Stimulated activated CD4-positive, alpha-beta T cell treated with anti-CD3 and anti-CD28 coated beads, Interleukin-2, amount 100 ng/mL, for 24 hours (primary cell): ENCODE measurements at places on chromosomes 12 and 14.

GRCh38 chr14:36835128-36835527, 173.5 kb downstream of the PAX9 start:
- no peak for DNase-seq

GRCh38 chr12:125399489-125399888, 334.3 kb downstream of the AACS start:
- no peak for DNase-seq

DNA sequence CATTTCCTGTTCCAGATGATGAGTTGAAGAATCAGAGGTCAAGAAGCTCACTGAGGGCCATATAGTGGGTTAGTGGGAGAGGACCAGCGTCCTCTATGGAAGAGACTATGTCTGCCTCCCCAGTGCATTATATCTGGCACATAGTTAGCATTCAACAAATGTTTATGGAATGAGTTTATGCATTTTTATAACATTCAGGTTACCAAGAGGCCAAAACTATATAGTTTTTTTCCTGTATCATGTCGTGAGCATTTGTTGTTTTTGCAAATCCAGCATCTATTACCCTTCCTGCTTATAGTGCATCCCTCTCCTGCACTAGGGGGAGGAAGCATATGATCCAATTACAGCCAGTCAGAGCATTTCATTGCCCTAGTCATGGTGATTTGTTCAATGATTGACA, 60.6 kb downstream of the SUDS3 start:
- DNase-seq: no peak

DNA sequence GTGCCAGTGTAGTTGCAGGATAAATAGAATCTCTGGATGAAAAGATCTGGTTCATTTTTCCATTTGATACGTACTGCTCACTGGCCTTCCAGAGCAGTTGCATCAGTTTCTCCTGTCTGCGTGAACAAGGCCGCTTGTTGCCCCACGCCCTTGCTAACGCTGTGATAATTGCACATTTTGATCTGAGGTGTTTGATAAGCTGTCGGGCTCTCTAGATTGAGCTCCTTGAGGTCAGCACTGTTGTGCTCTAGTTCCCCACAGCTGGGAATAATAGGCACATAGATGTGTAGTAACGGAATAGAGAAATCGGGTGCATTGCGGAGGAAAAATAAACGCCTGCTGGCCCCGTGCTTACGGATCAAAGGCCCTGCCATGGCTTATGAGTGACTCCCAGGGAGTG, 42.8 kb upstream of the TRAF3 start:
- DNase-seq: no peak

GRCh38 chr14:84108746-84109457, 1421.0 kb upstream of the FLRT2 start:
- DNase-seq: no peak

DNA sequence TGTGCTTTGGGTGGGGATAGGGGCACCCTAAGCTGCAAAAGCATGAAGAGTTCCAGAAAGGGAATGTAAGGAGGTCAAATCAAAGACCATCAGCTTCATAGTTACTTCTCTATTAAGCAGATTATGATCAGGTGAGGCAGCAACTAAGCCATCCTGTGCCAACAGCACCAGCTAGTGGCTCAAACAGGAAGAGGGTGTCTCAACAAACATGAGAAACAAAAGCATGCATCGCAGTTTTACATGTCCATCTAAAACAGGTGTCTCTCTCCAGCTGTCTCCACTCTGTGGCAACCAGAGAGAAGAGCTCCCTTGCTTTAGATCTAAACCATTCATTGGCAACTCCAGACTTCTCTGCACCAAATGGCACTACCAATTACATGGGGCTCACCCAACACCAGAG, 52.9 kb downstream of the ACTN1 start:
- DNase-seq: no peak

DNA sequence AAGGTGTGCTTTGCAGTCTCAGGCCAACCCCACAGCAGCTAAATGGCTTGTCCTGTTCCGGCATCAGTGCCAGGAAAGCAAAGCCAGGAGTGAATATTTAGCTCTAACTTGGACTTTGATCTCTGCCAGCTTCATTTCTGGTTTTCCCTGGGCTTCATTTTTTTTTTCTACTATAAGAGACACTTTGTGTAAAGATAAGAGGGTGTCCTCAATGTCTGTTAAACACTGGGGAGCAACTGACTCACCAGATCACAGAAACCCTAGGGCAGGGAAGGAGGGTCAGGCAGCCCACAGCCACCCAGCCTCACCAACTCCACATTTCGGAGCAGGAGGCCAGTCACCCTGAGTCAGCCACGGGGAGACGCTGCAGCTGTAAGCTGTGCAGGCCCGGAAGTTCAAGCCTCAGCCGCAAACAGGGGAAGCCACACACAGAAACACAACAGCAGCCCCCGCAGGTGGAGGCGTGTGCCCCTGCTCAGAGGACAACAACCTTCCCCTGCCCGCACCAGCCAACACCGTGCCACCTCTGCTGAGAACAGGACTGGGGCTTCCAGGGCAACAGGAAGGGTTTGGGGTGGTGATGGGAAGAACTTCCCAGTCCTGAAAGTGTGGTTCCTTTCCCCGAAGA, 6.3 kb downstream of the TNFRSF1A start:
- peak; percentile 87 for DNase-seq

DNA sequence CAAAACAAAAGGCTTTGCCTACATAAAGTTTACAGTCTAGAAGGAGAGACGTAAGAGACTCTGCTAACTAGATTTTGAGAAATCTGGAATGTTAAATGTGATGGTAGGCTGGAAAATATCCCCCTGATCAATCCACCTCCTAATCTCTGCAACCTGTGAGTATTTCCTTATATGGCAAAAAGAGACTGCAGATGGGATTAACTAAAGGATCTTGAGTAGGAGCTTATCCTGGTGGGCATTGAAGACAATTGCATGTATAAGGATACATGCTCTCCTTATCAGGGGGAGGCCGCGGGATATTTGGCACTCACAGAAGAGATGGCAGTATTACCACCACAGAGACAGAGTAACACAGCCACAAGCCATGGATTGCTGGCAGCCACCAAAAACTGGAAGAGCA, 95.2 kb downstream of the EGLN3 start:
- no peak for DNase-seq

GRCh38 chr12:76226397-76226796, 121.8 kb downstream of the BBS10 start:
- no peak for DNase-seq

GRCh38 chr14:89678768-89679167, 261.7 kb upstream of the FOXN3 start:
- DNase-seq: no peak

DNA sequence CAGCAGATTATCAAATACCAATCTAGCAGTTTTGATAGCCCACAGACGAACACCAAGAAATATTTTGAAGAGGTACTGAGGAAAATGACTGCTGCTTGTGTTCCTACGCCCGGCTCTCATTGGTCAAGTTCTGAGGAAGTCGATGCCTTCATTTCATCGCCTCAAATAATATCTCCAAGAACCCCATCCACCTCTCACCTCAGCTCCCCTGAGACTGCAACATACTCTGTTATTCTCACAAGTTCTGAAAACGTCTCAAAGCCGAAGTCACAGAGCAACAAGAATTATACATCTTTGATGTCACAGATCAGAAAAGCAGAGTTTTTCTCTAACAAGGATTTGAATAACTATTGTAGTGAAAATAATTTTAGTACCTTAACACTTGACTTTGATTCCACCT, 55.5 kb upstream of the BCAT1 start:
- no peak for DNase-seq

DNA sequence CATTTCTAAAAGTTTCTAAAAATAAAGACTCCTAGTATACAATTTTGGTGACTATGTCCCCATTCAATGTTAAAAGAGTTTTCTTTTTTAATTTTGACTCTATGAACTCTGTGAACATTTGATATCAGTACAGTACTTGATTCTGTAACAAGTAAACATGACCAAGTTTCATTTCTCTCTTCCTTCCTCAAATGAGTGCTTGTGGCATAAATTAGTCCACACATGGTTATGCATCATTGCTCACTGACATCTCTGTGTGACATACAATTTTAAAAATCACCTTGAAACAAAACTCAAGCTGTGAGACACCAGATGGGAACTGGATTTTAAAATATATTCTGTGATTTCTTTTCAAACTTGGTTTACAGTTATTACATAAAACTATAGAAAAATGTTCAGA, 253.9 kb upstream of the MDGA2 start:
- DNase-seq: no peak

DNA sequence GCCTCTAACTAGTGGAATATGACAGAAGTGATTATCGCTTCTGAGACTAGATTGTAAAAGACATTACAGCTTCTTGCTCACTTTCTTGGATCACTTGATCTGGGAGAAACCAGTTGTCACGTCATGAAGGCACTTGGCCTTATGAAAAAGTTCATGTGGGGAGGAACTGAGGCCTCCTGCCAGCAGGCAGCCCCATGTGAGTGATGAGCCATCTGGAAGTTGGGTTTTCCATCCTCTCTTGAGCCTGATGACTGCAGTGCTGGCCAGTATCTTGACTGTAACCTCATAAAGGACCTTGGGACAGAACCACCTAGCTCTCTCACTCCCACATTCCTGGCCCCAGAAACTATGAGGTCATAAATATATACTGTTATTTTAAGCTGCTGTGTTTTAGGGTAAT, 28.0 kb downstream of the TTLL5 start:
- no peak for DNase-seq

DNA sequence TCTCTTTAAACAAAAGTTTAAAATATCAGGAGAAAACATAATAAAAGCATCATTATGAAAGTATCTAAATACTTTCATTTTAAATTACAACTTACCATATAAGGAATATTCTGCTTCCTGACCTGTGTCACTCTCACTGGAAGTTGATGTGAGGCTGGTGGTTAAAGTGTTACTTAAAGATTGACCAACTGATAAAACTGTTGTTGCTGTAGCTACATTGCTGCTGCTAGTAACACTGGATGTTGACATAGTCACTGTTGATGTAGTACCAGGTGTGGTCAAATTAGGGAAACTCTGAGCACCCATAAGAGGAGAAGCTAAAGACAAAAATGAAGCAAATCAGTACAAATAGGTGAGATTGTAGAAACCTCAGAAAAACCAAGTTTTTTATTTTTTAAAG, 79.9 kb downstream of the HECTD1 start:
- no peak for DNase-seq

- DNase-seq: no peak
These were observed 66.9 kb downstream of the ANKS1B start for GRCh38 chr12:99917711-99918402.

GRCh38 chr12:128336204-128337070, 69.5 kb downstream of the TMEM132C start:
- no peak for DNase-seq

GRCh38 chr14:89325959-89326358, 91.1 kb downstream of the FOXN3 start:
- DNase-seq: no peak

- DNase-seq: no peak
These were observed 16.1 kb downstream of the RASSF9 start for GRCh38 chr12:85820101-85820500.

DNA sequence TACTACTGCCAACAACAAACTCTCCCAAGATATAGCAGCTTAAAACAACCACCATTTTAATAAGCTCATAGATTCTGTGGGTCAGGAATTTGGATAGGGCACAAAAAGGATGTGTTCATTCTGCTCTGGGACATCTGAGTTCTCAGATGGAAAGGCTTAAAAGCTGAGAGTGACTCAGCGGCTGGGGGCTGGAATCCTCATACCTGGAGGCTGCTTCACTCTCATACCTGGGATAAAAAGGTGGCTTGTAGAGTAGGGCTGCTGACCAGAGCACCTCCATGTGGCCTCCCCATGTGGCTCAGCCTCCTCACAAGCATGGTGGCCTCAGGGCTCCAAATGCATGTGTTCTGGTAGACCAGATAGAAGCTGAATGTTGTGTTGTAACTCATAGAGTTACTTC, 20.2 kb upstream of the PELI2 start:
- no peak for DNase-seq

- DNase-seq: no peak
These were observed 126.0 kb downstream of the NTF3 start for GRCh38 chr12:5557906-5558305.

DNA sequence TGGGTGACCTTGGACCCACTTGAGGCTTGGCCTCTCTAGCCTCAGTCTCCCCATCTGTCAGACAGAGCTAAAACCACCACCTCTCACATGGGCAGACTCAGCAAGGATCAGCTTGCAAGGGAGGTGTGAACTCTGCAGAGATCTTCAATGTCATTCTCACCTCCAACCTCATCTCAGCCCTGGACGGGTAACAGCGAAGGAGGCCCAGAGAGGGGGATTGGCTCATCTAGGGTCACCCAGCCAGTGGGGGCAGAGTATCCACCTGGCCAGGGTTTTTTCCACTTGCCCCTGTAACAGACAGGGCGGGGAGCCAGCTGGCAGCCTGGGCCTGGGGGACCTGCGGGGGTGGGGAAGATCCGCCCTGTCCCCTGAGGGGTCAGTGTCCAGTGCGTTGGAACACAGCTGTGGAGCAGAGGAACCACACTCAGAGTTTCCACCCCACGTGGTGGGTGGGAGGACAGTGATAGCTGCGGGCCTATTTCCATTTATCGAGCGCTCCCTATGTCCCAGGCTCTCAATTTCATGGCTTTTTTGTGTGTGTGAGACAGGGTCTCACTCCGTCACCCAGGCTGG, 27.4 kb downstream of the DTX1 start:
- no peak for DNase-seq

GRCh38 chr14:102213984-102214658, 74.4 kb downstream of the WDR20 start:
- no peak for DNase-seq

DNA sequence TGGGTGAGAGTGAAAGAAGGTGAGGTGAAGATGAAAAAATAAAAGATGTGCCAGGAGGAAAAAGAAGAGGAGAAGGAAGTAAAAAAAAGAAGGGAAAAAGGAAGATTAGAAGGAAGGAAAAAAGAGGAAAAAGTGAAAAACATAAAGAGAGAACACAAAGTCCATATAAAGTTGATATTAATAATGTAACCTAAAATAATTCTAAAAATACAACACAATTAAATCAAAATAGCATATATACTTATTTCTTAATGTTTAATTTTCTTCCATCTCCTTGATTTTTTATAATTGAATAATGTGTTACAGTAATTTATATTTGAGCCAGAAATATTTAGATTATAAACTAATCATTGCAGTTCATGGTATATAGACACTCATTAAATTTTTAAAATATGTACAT, 124.4 kb upstream of the NOVA1 start:
- DNase-seq: no peak

DNA sequence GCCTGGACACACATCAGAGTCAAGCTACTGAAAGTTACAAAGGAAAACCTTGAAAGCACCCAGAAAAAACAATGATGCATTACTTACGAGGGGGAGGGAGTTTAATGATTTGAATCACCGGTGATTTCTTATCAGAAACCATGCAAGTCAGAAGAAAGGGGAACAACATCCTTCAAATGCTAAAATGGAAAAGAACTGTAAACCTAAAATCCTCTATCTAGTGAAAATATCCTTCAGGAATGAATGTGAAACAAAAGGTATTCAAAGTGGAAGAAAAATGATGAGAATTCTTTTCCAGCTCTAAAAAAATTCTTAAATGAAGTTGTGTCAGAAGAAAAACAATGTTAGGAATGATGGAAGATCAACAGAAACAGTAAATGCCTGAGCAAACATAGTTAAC, 16.8 kb downstream of the SCAF11 start:
- no peak for DNase-seq
